ENCODE measurements at places on chromosomes 2 and 18.

DNA sequence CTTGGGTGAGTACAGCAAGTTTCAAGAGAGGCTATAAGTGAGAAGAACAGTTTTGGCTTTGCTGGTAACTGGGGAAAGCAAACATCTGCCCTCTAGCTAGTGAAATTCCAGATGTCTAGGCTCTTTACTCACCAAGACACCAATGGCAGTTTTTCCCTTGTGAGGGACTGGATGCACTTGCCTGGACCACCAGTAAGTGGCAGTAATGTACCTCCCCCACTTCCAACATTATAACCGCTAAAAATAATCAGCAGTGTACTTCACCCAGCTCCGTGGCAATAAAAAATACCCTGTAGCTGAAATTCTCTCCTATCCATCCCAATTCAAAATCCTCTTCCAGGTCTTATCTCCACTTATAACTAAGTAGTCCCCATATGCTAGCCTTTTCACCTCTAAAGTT lies 383.9 kb downstream of the ARHGAP15 start:
- DNase-seq, result no peak

DNA sequence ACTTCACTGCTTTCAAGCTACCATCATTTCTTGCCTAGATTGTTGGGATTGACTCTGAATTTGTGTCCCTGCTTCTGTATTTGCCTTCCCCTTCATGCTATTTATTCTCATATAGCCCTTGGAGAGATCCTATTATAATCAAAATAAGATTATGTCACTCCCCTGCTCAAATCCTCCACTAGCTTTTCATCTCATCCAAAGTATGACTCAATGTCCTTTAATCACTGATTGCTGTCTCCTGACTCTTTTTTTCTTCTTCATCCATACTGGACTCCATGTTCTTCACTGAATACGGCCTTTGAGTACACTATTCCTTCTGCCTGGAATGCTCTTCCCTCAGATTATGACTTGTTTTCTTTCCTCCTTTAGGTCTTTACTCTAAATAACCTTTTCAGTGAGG lies 5.0 kb downstream of the RBKS start:
- DNase-seq, result no peak

DNA sequence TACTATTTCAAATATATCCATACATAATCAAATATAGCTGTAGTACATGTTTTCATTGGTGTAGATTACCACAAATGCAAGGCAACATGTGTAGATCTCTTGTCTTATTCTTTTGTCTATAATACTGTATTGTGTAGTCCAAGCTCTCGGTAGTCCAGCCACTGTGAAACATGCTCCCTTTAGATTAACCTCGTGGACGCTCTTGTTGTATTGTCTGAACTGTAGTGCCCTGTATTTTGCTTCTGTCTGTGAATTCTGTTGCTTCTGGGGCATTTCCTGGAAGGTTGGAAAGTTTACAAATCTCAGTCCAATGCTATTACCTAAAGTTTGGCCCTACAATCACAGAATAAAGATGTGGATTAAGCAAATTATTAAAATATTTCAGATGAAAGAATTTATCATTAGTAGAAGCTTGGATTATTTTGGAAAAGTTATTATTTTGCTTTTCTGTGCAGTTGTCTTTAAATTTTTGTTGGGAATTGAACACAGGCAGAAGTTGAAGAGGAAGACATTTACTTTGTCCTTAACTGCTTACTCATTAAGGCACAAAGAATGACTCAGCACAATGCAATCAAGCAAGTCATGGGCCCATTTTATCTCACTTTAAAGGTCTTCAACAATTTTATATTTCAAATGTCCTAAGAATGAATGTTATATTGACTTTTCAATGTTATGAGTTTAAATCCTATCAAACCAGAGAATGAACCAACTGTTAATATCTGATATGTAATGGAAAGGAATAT lies 103.4 kb upstream of the CAVIN2 start:
- no peak for DNase-seq

DNA sequence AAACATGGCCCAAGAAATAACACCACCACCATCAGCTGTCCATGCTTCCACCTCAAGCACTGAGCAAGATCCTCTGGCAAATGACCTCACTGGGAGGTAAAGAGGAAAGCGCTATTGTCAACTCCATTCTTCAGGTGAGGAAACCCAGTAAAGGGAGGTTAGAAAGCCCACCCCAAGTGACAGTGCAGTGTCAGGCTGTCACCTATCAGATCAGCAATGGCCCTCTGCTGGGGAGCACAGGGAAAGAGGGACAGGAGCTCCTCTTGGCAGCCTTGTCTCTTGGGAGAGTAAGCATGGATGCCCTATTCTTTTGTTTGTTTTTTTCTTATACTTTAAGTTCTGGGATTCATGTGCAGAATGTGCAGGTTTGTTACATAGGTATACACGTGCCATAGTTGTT lies 104.3 kb upstream of the DAPL1 start:
- no peak for DNase-seq

DNA sequence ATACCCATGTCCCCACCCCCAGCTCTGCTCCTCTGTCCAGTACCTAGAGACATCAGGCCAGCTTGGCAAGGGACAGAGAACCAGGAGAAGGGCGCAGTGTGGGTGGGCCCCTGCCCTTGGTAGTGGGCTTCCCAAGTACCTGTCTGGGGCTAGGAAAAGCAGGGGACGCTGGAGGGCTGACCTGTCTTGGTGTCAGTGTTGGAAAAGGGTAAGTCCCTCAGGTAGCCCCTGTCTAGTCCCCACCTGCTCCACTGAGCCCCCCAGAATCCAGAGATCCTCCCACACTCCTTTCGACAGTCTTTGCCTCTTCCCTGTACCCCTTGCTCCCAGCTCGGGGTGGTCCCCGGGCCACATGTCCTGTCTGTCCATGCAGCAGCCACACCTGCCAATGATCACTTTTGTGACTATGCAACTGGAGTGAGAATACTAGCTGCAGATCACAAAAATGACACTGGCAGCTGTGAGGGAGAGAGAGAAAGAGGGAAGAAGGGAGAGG lies 14.6 kb downstream of the DNAJB2 start:
- DNase-seq, result no peak

DNA sequence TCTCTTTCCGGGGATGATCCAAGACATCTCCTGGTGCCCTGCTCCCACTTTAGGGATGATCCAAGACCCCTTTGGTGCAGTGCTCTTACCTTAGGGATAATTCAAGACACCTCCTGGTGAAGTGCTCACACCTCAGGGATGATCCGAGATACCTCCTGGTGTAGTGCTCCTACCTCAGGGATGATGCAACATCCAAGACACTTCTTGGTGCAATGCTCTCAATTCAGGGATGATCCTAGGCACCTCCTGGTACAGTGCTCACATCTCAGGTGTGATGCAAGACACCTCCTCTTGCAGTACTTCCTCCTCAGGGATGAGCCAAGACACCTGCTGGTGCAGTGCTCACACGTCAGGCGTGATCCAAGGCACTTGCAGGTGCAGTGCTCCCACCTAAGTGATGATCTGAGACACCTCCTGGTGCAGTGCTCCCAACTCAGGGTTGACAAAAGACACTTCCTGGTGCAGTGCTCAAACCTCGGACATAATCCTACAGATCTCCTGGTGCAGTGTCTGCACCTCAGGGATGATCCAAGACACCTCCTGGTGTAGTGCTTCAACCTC lies 122.3 kb downstream of the ASB1 start:
- no peak for DNase-seq

GRCh38 chr18:43751203-43751602 lies 473.9 kb upstream of the SYT4 start:
- no peak for DNase-seq

DNA sequence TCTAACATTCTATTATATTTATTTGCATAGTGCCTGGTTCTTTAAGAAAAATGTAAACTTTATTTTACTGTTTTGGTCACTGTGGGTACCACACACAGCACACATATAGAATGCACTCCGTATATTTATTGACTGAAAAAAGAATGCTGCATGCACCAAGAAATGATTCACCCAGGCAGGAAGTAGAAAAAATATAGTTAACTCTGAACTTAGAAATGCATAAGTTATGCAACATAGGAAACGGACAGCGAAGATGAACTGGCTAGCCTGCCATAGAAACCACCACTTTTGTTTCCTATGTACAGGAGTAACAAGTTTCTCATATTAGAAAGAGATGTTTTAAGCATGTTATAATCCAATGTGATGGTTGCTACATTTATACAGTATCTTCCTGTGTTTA lies 635.8 kb downstream of the DSC3 start:
- no peak for DNase-seq

DNA sequence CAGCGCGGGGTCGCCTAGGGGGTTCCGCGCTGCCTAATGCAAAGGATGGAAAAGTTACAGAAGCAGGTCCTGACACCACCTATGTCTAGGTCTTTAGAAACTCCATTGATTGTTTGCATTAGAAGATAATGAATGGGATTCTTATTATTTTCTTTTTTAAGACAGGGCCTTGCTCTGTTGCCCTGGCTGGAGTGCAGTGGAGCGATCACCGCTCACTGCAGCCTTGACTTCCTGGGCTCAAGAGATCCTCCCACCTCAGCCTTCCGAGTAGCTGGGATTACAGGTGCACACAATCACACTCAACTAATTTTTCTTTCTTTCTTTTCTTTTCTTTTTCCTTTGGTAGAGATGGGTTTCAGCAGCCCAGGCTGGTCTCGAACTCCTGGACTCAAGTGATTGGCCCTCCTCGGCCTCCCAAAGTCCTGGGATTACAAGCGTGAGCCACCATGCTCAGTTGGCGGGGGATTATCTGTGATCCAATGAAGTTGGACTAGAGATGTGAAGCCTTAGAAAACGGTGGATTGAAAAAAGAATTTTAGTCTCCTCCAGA lies 761 bp upstream of the IDH1 start:
- no peak for DNase-seq

GRCh38 chr2:189514104-189514503 lies 66.5 kb downstream of the SLC40A1 start:
- no peak for DNase-seq

- DNase-seq, result no peak
Observed at GRCh38 chr18:11714244-11714918, 25.3 kb downstream of the GNAL start.

- no peak for DNase-seq
Observed at GRCh38 chr2:168780669-168781071, 21.8 kb upstream of the NOSTRIN start.

DNA sequence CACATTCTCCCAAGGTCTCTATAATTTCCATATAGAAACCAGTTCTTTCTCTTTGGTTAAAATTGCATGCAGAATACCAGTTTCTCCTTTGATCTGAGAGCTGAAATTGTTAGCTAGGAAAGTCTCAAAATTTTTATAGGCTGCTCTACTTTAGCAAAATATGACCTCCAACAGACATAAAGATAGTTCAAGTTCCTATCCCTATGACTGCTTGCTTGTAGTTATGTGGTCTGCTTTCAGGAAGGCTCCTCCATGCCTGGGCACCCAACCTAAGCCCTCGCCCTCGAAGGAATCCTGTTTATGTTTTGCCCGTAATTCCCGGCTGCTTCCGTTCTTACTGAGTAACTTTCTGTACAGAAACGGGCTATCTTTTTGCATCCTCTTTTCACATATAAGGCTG lies 28.0 kb upstream of the LTBP1 start:
- no peak for DNase-seq

DNA sequence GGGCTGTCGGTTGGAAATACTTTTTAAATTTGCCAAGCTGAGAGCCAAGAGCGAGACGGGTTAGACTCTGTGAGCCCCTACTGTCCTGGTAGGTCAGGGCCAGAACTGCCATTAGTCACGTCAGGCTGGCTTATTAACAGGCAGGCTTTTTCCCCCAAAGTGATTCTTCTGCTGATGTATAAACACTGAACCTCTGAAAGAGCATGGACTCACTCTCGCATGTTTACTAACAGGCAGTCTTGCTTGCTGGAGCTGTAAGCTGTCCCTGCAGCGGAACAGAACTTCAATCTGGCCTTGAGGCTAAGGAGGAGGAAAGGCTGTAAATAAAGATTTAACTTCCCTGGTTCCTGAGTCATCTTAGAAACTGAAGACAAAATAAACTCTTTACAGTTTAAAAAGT lies 288.4 kb downstream of the PIEZO2 start:
- DNase-seq, result no peak

DNA sequence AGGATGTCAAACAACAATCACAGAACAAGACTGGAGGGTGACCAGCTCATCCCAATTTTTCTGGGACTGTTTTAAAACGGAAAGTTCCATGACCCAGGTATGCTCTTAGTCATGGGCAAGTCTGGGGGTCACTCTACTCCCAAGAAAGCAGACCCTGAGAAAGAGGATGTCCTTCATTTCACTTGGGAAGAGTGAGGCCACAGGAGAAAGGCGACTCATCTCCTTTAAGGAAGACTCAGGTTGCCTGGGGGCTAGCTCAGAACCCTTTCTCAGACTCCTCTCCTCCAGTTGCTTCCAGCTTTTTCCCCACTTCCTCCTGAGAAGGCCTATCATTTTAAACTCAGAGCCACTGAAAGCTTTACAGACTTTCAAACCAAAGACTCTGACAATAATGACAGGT lies 9.3 kb downstream of the RNF152 start:
- no peak for DNase-seq

- DNase-seq, result no peak
Observed at GRCh38 chr2:3729055-3729448, 25.7 kb downstream of the DCDC2C start.
